ENCODE measurements at places on chromosomes 2 and 18. TPM values are rescaled to one million over a fixed set of nuclear protein-coding genes. Genes with fewer than 3 reads are reported as not detected.

- no peak overlapping the region for H3K4me3 ChIP-seq
- H3K27me3 ChIP-seq: no peaks in the 10 kb centered on the region
- no peaks in the 10 kb centered on the region for H3K4me1 ChIP-seq
- no peak for DNase-seq
- H3K36me3 ChIP-seq: no peaks in the 10 kb centered on the region
- no peak overlapping the region for H3K27ac ChIP-seq
Observed at GRCh38 chr18:22066083-22066485, 103.3 kb upstream of the GATA6 start.

DNA sequence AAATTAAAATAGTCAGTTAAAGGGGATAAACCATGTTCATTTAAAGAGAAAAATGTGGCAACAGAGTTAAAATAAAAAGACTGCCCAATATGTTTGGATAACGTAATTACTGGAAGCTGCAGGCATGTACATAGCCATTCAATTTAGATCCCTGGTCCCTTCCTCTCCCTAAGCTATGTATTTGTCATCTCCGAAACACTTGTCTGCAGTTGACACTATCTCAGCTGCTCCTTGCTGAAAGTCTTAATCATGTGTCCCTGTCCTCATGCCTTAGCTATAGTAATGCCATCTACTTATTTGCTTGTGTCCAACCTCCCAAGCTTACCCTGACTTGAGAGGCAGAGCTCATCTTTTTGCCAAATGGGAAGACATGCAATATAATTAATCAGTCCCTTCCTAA, 173.8 kb upstream of the REV1 start:
- no peaks in the 10 kb centered on the region for H3K27me3 ChIP-seq
- no peak overlapping the region for H3K4me3 ChIP-seq
- peaks cover 12% of the 10 kb centered on the region for H3K4me1 ChIP-seq
- no peak overlapping the region for H3K27ac ChIP-seq
- no peaks in the 10 kb centered on the region for H3K36me3 ChIP-seq

The TMEM198 gene
- 0.71 TPM for total RNA-seq

The SLC25A52 gene
- not detected for total RNA-seq

- no peaks in the 10 kb centered on the region for H3K27me3 ChIP-seq
- no peaks in the 10 kb centered on the region for H3K4me1 ChIP-seq
- no peak overlapping the region for H3K27ac ChIP-seq
- no peaks in the 10 kb centered on the region for H3K36me3 ChIP-seq
- H3K4me3 ChIP-seq: no peak overlapping the region
Observed at GRCh38 chr18:60319129-60319528, 53.4 kb downstream of the MC4R start.

Measured in sigmoid colon (tissue), 7 donors.